ENCODE measurements at places on chromosomes 16 and 17.

DNA sequence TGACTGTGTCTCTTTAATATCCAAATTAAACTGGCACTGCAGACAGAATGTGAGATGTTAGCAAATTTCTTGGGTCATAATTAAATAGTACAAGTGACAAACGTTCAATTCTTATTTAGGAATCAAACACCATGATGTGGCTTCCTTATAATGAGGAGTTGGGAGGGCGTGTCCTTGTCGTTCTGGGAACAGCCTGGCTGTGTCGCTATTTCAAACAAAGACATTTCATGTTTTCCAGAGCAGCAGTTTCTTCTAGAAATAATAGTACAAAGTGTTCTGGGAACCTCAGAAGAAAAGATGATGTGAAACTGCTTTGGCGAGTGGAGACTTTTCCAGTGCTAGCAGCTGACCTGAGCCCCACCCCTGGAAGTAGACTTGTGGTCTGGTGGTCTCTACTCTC is 301.7 kb upstream of the N4BP1 start:
- no peak for DNase-seq

- no peak for DNase-seq
Observed at GRCh38 chr16:53495325-53495724, 7.7 kb downstream of the AKTIP start.

GRCh38 chr17:36001110-36001771 is at the start of gene CCL15:
CCL15 (minus strand) TSS chr17:36001553; CDS start chr17:36001492, 61 bp downstream.
- DNase-seq: no peak

GRCh38 chr16:51161440-51162195 is 10.5 kb upstream of the SALL1 start:
- no peak for DNase-seq

DNA sequence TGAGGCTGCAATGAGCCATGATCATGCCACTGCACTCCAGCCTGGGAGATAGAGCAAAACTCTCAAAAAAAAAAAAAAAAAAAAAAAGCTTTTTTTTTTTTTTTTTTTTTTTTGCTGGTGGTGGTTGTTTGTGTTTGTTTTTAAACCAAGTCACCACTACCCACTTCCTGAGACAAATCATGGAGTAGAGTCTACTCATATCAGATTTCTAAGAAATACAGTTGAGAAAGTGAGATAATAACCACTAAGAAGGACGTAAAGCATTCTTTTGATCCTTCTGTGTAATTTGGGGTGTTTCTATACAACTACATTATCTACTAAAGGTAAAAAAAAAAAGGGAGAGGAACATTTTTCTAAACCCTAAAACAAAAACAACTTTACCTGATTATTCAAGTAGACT is 38.0 kb downstream of the AXIN2 start:
- no peak for DNase-seq

- no peak for DNase-seq
Observed at GRCh38 chr17:7281953-7282751, 634 bp downstream of the SLC2A4 start.

- DNase-seq: no peak
Observed at GRCh38 chr17:5943232-5943631, 126.9 kb upstream of the WSCD1 start.

DNA sequence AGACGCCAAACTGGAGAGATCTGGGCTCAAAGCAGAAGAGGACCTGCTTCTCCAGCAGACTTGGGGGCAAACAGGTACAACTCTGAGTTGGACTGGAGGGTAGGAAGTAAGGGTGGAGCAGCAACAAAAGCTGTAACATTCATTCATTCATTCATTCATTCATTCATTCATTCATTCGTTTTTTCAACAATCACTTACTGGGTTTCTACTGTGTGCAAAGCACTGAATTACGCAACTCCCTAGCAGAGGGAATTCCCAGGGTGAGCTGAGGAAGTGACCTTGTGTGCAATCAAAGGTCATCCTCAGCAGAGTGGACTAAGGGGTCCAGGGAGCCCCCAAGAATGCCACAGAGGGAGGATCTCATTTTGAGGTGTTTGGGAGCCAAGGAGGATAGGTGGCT is 231.1 kb upstream of the SDK2 start:
- no peak for DNase-seq

Data from NCI-H187 treated with DMSO at 0.1 percent for 48 hours (cell line).